NCI-H510A (cell line): ENCODE measurements at places on chromosomes 2 and 18.

- DNase-seq = no peak
Observed at GRCh38 chr2:31067259-31067658, 71.0 kb downstream of the GALNT14 start.

- no peak for DNase-seq
Observed at GRCh38 chr2:106142683-106143082, 51.4 kb downstream of the UXS1 start.

- no peak for DNase-seq
Observed at GRCh38 chr18:13006531-13007247, 15.5 kb downstream of the CEP192 start.

DNA sequence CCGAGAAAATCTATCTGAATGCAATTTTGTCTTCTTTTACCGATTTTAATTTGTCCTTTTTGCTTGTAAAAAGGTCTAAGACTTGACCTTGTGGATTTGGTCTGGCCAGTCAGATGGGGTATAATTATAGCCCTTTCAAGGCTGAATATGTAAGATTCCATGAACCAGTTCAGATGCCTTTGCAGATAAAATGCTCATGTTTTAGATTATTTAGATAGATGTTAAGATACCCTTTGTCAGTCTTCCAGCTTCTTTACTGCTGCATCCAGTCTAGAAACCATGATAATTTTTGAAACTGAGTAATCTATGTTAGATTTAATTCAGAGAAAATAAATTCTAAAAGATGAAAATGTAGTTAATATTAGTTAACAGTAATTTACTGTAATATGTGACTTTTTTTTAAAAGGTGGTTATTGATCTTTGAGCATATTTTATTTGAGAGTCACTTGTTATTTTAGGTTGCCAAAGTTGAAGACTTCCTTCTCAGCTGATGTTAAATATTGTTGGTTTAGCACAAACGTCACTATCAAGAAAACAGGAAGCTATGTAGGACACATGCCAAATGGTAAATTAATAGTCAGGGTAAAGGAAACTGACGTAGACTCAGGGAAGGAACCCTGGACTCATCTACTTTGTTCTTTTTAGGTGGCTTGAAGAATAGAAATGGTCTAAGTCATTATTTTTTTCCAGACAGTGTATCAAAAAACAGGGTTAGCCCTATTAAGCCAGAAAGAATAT, 29.8 kb downstream of the BABAM2 start:
- DNase-seq = no peak

DNA sequence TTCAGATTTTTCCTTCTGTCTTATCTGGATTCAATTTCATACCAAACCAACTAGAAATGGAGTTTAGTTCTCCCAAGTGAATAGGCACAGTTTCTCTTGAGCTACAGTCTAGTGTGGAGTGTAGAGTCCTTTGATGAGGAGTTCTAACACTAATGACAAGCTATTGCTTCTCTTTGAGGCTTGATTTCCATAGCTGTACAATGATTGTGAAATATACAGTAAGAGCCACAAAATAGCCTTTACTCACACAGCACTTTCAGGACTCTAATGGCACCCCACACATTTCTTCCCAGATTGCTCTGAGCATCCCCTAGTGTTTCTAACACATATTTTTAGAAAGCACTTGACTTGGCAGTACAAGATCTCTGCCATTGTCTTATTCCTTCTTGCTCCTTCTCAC, 153.3 kb downstream of the LRRTM1 start:
- DNase-seq = no peak

DNA sequence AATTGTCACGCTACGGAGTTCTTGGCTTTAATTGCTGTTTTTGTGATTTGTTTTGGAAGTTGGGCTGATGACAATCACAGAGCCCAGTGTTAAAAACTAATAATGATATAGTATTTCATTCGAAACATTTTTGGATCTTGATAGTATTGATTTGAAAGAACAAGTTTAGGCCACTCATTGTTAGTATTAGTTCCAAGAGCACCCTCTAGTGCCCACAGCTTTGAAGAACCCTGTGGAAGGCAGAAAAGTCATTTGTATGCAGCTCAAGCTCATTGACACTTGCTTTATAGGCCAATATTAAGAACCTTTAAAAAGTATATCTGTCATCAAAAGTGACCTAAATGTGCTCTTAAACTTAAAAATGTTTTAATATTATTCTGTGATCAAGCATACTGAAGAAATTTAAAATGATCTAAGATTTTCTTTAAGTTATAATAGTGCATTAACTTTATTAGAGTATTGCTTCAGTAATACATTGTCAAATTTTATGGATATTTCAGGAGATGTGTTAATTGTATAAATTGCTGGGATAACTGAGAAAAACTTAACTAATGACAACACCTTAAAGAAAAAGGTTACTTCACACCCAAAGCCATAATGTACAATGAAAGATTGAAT, 191.0 kb downstream of the GRB14 start:
- DNase-seq = no peak

- DNase-seq = no peak
Observed at GRCh38 chr2:149383340-149383739, 53.0 kb downstream of the LYPD6 start.
